ENCODE measurements at places on chromosomes 5 and 9.

GRCh38 chr9:136910901-136911245 lies 24.6 kb downstream of the TRAF2 start:
- no peak for DNase-seq

DNA sequence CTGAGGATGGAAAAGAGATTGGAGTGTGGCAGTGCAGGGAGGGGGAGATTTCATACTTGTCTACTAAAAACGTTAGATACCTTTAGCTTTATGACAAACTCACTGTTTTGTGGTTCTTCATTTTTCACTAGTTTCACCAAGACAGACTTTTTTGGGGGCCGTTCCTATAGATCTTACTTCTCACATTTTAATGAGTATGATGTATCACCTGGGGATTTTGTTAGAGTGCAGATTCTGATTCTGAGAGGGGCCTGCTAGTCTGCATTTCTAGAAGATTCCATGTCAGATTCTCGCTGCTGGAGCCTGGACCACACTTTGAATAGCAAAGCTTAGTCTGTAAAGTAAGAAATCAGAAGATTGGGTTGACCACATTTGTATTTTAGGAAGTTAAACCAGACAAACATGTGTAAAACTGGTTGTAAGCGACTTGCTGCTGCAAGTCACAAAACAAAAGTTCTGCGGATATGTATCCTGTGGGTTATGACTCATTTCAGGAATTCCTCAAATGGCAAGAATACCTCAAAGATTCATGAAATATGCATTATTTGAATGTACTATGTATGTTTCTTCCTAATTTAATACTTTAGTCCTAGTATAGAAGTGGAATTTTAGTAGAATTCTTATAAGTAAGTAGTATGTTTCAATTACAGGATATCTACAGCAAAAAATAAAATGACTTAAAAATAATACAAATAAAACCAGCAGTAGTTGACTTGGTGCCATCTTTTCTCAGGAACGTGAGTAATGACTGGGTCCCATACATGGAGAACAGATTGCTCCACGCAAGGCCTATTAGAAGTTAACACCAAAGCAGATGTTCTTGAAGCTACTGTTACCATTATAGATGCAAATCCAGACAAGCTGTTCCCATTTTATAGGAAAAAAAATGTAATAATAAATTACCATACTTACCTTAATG lies 27.8 kb downstream of the NFIL3 start:
- no peak for DNase-seq

GRCh38 chr9:132787748-132788159 lies 90.3 kb downstream of the AK8 start:
- DNase-seq: no peak

DNA sequence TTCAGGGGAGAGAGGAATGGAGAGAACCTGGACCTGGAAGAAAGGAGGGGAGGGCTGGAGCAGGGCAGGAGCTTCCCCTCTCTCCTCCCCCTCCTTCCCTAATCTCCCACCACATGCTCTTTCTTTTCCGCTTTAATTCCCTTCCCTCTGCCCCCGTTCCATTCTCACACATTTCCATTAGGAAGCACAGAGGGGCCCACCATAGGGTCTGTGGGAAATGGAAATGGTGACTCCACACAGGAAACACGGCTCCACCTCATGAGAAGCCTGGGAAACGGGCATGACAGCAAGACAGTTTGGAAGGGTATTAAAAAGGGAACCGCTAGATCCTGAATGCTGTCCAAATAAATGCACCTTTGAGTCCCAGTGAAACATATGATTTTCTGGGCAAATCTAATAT lies 64.9 kb upstream of the ENTREP1 start:
- DNase-seq: no peak

- peak; percentile 62 for DNase-seq
Observed at GRCh38 chr5:143051244-143052058, 281.3 kb downstream of the ARHGAP26 start.

DNA sequence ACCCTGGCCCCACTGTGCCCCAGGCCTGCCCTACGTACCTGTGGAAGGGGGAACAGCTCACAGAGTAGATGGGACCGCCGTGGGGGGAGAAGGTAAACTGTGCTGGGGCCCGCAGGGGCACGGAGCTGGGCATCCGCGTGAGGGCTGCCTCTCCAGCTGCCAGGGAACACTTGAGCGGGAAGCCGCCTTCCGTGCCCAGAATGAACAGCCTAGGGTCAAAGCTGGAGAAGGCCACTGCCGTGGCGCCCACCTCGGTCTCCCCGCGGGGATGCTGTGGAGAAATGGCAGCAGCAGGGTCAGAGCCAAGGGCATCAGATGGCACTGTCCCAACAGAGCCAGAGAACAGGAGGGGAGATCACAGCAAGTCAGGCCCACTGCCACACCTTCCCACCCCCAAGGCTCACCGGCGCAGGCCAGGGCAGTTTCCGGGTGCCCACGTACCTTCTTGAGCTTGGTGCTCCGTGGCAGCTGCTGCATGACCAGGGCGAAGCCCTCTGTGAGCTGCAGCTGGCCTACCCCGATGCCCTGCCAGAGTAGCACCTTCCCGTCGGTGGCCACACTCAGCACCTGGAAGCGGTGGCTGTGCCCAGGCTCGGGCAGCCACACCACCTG lies 21.9 kb downstream of the DYNC2I2 start:
- DNase-seq: no peak

- DNase-seq: no peak
Observed at GRCh38 chr5:60836131-60836530, 7.9 kb downstream of the ELOVL7 start.

GRCh38 chr9:79501546-79501945 lies 70.2 kb upstream of the TLE4 start:
- DNase-seq: no peak

- no peak for DNase-seq
Observed at GRCh38 chr9:85040821-85041465, 371.4 kb downstream of the NTRK2 start.

- no peak for DNase-seq
Observed at GRCh38 chr9:78552802-78553201, 255.9 kb downstream of the PSAT1 start.

DNA sequence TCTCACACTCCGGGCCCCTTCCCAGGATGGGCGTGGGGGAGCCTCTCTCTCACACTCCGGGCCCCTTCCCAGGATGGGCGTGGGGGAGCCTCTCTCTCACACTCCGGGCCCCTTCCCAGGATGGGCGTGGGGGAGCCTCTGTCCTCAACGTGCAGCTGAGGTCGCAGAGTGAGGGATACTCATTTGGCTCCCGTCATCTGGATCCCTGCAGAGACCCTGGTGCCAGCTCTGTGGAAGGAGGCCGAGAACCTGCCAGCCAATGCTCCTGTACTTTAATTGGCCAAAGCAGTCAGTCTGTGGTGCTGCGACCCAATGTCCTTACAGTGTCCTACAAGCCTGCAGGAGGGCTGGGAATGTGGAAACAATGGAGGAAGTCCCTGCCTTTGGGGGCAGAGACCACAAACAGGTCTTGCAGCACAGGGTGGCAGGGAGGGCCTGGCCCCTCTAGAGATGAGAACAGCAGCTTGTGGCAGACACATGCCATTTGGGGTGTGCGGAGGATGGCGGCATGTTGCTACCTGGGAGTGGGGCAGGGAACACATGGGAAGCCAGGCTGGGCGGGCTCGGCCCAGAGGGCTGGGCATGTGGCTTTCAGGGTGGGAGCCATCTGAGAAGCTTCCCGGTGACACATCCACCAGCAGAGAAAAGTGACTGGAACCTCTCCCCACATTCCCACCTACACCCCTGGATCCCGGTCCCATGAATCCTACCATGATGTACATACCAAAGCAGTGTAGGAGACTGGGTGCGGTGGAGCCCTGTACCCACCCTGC lies 13.6 kb upstream of the MRNIP start:
- DNase-seq: no peak

DNA sequence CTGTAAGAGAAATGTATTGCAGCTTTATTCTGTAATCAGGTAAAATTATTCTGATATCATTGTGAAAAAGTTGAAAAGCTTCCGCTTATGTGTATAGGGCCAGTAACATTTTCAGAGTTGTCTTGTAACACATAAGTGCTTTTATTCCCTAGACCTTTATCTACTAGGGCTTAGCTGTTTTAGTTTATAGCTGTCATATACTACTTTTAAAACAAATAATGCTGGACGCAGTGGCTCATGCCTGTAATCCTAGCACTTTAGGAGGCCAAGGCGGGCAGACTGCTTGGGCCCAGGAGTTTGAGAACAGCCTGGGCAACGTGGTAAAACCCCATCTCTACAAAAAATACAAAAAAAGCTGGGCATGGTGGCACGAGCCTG lies 33.1 kb downstream of the SLC25A51 start:
- DNase-seq: no peak

- DNase-seq: no peak
Observed at GRCh38 chr9:107693625-107694326, 204.2 kb upstream of the KLF4 start.

- no peak for DNase-seq
Observed at GRCh38 chr9:110025551-110026170, 182.3 kb downstream of the C9orf152 start.

DNA sequence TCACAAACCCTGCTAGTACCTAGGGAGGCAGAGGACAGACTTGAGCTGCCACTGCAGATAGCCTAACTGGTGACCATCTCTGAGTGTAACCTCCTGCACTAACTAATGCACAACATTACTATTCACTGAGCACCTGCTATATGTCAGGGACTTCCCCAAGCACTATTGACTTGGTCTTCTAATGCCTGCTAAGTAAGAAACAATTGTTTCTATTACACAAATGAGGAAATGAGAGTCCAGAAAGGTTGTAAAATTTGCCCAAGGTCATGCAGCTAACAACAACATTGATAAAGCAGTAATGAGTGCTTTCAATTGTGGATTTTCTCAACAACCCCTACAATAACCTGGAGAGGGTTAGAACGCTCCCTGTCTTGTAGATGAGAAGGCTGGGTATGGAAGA lies 183.7 kb downstream of the ZNF462 start:
- no peak for DNase-seq

DNA sequence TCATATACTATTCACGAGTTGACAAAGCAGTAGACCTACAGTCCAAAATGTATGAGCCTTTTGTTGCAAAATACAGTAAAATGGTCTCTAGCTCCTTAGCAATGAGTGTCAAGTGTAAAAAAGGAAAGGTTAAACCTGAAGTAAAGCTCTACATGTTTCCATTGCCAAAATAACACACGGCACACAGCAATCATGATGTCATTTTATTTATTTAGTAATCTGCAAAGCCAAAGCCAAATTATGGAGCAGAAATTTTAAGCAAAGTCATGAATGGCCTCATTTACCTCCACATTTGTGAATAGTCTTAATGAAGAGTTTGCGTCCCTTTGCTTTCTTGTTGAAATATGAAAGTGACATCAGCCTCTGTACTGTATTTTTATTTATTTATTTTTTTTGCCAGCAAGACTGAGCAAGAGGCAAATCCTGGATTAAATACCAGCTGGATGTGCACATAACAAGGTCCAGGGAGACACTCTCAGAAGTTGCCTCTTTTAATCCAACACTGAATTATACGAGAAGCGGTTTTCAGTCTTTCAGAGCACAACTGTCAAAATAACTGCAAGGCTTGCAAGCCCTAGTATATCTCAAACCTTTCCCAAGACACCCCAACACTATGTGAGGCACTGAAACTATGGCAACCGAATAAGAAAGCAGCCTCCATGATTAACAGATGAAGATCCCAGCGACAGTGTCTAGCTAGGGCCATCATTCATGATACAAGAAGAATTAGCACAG lies 9.7 kb downstream of the SEMA6A start:
- DNase-seq: no peak

DNA sequence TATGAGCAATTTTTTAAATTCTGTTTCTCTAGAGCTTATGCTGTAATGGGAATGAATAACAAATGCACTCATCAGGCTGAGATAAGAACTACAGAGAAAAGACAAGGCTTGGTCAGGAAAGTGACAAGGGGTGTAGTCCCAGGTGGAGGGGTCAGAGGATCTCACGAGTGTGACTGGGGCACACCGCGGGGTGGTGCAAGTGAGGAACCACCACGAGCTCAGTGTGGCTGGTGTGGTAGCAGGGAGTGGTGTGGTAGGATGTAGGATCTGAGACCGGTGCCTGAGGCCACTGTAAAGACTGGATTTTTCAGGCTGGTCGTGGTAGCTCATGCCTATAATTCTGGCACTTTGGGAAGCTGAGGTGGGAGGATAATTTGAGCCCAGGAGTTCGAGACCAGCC lies 9.0 kb downstream of the ANXA6 start:
- DNase-seq: no peak

- DNase-seq: no peak
Observed at GRCh38 chr9:132005899-132006298, 73.8 kb downstream of the MED27 start.

- DNase-seq: no peak
Observed at GRCh38 chr9:71145179-71145578, 23.8 kb upstream of the TRPM3 start.

DNA sequence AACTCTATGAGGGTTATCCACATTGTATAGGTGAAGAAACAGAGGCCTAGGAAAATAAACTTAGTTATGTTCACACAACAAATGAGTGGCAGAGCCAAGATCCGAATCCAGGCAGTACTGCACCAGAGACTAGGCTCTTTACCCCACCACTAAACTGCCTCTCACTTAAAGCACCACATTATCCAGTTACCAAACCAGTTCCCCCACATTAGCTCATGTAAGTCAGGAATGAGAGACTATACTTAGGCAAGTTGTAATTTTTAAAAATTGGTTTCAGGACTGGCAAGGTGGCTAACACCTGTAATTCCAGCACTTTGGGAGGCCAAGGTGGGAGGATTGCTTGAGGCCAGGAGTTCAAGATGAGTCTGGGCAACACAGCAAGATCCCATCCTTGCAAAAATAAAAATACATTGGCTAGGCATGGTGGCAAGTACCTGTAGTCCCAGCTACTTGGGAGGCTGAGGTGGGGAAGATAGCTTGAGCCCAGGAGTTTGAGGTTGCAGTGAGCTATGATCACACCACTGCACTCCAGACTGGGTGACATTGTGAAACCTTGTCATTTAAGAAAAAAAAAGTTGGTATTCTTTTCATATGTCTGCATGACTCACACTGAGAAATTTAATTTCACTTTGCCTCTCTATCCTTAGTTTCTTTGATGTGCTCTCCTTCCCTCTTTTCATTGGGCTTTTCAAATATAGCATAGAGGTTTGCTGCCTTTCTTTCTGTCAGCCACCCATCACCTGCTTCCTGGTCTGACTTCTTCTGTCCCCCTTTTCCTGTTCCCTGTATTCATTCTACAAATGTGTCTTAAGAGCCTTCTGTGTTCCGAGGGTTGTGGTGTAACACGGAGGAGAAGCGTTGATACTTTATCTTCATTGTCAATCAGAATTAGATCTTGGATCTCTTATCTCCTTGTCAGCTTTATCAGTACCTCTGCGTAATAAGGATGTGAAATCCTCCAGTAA lies 64.7 kb downstream of the ERMP1 start:
- DNase-seq: no peak
